ENCODE measurements at places on chromosomes 1 and 21. TPM values are rescaled to one million over a fixed set of nuclear protein-coding genes. Genes with fewer than 3 reads are reported as not detected.

Gene NBPF10
- not detected for polyA plus RNA-seq

Gene HTR6
- polyA plus RNA-seq, result 1.1 TPM

Gene SPATA45
- not detected for polyA plus RNA-seq

Gene PDZK1
- not detected for polyA plus RNA-seq

Gene PALMD
- polyA plus RNA-seq, result not detected

Data from CD4-positive, alpha-beta memory T cell (primary cell).